ENCODE measurements at places on chromosomes 4 and X. TPM values are rescaled to one million over a fixed set of nuclear protein-coding genes. Genes with fewer than 3 reads are reported as not detected.

DNA sequence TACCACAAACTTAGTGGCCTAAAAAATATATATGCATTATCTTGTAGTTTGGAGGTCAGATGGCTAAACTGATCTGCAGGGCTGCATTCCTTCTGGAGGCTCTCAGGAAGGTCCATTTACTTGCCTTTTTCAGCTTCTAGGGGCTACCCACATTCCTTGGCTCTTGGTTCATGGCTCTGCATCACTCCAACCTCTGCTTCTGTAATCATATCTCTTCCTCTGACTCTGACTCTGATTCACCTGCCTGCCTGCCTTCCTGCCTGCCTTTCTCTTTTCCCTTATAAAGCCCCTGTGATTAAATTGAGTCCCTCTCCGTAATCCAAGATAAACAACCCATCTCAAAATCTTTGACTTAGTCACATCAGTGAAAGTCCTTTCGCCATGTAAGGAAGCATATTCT lies 25.0 kb upstream of the FRMPD4 start:
- no peak for DNase-seq

- no peak for DNase-seq
Measured at GRCh38 chr4:173461170-173461569, 62.3 kb upstream of the SCRG1 start.

DNA sequence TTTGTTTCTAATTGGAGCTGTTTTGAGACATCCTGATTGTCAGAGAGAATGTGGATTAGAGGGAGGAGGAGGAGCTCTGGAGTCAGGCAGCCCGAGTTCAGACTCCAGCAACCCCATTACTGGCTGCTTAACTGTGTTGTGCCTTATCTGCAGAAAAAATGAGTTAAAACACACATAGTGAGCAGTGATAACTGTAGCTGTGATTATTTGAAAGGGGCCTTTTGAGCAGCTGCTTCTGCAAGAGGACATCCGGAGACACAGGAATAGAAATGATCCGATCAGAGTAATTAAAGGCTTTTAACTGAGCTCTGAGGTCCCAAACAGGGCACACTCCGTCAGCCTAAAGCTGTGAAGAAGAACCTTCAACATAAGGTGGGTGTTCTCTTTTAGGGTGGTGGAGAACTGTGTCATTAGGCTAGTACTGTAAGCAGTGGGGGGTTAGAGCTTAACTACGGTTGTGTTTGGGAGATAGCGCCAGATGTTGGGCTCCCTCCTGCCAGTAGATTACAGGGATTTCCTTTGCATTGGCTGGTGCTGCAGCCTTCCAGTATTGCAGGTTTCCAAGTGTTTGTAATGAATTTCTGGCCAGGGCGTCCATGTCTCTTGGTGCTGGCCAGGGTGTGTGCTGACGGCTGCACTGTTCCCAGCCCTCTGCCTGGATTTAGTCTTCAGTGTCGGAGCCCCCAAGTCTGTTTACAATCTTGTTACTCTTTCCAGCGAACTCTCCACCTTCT lies 24.3 kb downstream of the ADD1 start:
- DNase-seq = peak; percentile 34

DNA sequence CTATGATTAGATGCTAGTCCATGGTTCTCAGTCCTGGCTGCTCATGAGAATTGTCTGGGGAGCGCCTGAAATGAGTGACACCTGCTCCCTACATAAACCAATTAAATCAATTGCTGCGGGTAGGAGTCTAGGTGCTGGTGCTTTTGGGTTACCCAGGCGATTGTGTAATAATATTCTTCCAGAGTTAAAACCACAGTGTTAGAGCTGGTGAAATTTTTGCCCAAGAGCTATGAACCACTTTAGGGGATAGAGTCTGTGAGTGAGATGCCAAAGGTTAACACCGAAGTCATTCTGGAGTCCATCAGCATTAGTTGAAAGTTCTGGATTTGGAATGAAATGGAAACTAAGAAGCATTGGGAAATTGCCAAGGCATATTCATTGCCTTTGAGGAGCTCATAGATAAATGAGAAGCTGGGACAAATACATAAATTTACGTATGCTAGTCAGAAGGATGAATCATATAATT lies 15.3 kb downstream of the PDK3 start:
- DNase-seq = no peak

- no peak for DNase-seq
Measured at GRCh38 chr4:41207291-41207831, 7.0 kb downstream of the APBB2 start.

GRCh38 chr4:23909671-23910070 lies 19.8 kb upstream of the PPARGC1A start:
- no peak for DNase-seq

DNA sequence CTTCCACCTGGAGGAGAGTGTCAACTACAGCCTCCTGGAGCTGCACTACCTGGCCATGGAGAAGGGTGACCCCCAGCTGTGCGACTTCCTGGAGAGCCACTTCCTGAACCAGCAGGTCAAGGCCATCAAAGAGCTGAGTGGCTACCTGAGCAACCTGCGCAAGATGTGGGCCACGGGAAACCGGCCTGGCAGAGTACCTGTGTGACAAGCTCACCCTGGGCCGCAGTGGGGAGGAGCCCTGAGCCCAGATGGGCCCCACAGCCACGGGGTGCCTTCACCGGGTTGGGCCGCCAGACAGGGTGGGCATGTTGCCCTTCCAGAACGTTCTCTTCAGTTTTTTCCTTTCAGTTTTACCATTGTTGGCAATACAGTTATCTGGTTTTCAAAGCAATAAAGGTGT lies 15.2 kb upstream of the FAM47A start:
- DNase-seq = no peak

- DNase-seq = no peak
Measured at GRCh38 chrX:134502686-134503085, 42.7 kb downstream of the HPRT1 start.

DNA sequence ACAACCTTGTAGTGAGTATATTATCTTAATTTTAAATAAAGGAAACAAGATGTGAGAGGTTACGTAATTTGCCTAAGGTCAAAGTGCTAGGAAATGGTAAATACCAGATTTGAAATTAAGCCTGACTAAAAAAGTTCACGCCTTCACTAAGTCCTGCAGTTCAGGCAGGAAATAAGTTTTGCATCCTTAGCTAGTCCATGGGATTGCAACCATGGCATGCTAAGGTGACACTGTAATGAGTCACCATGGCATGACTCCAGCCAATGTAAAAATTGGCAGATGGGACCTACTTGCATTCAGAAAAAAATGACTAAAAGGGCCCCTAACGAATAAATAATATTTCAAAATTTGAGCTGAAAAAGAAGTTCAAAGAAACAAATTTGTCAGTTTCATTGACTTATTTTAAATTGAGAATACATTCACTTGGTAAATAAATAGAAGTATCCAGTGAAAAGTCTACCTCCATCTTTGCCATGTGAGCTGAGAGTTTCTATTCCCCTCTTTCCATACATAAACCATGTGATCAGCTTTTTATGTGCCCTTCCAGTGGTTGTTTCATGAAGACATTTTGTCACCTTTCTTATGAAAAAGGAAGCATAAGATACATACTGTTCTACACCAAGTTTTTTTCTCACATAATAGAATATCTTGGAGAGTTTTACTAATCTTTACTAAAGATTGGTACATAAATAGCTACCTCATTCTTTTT lies 72.4 kb downstream of the ANKRD50 start:
- no peak for DNase-seq

GRCh38 chrX:1537031-1537715 lies at the start of gene P2RY8:
Gene P2RY8, minus strand, starts transcription at chrX:1537185. Its CDS starts 70,627 bp downstream, at chrX:1466558.
- peak; percentile 52 for DNase-seq

GRCh38 chr4:105074097-105074496 lies 72.6 kb upstream of the TET2 start:
- no peak for DNase-seq

GRCh38 chrX:38727668-38728067 lies 73.6 kb upstream of the MID1IP1 start:
- DNase-seq = no peak

DNA sequence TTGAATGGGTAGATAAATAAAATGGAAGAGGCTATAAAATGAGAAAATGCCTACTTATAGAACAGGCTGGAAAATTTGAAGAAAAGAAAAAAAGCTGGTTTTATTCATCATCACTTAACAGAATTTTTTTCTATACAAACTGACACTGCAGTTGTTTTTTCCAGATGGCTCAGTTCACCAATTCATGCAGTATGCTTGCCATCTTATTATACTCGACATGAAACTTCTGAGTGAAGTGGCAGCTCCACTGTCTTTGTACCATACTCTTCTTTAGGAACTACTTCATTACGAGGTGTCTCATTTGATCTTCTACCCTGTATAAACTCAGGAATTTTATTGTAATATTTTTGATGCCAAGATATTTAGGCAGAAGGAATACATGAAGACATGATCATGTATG lies 153.0 kb downstream of the KDM6A start:
- DNase-seq = no peak

DNA sequence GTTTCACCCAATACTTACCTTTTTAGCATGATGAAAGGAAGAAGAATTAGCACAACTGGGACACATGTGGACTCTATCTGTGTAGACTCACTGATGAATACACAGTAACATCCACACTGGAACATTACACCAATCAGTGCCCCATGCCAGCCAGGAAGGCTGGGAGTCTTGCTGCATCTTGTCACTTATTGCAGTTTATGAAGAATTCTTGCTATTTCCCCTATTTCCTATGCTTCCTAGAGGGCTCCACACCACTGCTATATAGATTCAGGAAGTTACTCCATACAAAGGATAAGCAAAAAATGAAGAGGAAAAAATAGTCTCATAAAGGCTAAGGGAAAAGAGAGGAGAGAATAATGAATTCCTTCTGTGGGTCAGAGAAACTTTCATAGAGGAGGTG lies 201.0 kb downstream of the CAMK2D start:
- no peak for DNase-seq

GRCh38 chr4:13347517-13348125 lies 136.5 kb downstream of the RAB28 start:
- no peak for DNase-seq

DNA sequence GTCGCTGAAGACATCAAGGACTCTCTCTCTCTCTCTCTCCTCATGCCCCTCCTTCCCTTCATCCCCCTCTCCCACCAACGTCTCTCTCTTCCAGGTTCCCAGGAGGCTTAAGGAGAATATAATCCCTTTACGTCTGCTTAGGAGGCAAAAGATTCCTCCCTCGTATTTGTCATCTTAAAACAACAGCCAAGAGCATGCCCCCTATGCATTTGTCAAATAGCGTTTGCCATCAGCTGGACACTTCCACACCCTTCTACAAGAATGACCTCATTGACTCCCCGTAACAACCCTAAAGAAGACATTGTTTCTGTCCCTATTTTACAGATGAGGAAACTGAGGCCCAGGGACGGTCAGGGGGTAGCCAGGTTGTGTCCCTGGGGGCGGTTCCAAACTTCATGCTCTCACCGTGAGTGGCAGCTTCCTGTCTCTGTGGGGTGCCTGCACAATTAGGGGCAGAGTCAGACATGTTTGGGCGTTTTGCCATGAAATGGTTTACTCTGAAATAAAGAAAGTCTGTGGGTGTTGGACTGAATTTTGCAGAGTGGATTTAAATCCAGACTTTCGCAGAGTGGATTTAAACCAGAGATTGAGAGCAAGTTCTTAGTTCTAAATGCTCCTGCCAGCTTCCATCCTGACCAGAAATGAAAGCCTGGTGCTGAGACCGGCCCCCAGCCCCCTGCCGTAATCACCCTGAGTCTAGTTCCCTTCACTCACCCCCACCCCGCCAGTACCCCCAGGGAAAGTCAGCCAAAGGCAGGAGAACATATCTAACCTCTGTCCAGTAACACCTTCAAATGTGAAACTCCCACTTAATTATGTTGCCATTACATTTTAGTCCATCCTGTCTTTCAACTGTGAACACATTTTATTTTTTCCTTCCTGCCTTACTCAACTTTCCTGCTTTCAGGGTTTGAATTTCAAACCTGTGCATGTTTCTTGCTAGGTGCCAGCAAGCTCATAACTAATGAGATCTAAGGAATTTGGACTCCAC lies 44.3 kb upstream of the TBL1X start:
- DNase-seq = no peak

- DNase-seq = no peak
Measured at GRCh38 chr4:174999407-174999806, 81.2 kb downstream of the ADAM29 start.

GRCh38 chr4:105025263-105026017 lies 121.2 kb upstream of the TET2 start:
- DNase-seq = no peak

GRCh38 chr4:179530958-179531357 lies 2088.7 kb upstream of the AGA start:
- DNase-seq = no peak

- peak; percentile 59 for DNase-seq
Measured at GRCh38 chr4:173878701-173879100, 348.7 kb upstream of the HAND2 start.

GRCh38 chr4:107705742-107706556 lies 14.1 kb downstream of the PAPSS1 start:
- DNase-seq = no peak

DNA sequence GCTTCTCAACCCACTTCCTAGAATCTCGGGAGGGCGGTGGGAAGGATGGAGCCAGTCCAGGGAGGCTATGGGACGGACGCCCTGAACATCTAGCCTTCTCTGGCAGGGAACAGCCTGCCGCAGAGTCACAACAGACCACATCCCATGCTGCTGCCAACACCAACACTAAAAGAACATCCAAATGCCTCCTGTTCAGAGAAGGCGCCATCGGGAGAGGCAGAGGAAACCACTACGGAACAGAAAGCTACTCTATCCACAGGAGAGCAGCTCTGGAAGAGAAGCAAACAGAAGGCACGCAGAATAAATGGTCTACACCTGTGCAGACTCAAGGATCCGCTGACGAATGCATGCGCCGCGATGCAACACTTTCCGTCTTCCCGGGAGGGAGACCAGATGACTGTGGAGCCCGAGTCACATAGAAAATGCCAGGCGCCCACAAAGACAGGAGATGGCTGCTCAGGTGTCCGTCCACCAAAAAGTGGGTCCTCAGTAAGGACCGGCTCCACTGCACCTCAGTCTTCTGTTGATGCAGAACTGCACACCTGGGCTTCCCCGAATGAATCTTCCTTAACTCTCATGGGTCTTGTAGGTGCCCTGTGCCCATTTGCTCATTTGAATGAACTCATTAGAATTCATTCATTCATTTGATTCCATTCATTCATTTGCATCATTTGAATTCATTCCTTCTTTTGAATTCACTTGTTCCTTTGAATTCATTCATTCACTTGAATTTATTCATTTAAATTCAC lies 217.5 kb downstream of the DHRSX start:
- no peak for DNase-seq

DNA sequence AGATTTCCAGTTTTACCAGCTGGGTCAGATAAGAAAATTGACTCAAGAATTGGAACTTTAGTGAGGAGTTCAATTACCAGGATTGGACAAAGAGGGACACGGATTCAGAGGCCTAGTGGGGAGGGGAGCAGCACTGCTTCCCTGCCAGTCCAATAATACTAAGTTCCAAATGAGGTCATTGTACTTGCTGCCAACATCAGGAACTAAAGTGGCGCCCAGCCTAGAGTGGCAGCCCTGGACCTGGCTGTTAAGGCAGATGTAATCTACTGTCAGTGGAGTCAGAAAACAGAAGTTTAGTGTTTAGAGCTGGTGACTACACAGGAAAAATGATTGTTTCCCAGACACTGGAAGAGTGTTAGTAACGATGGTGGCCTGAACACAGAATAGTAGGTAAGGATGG lies 42.7 kb upstream of the RAPGEF2 start:
- no peak for DNase-seq

The NSUN7 gene
- total RNA-seq = not detected

The MAML3 gene
- total RNA-seq = 9.0 TPM

The G6PD gene
- total RNA-seq = 15.5 TPM

The NUP62CL gene
- 17.7 TPM for total RNA-seq

The ADAMTS3 gene
- 4.2 TPM for total RNA-seq
